ENCODE measurements at places on chromosomes 7 and 10. TPM values are rescaled to one million over a fixed set of nuclear protein-coding genes. Genes with fewer than 3 reads are reported as not detected.

- DNase-seq = peak; percentile 56
These were observed 114.6 kb downstream of the ITIH5 start for GRCh38 chr10:7551950-7552716.

DNA sequence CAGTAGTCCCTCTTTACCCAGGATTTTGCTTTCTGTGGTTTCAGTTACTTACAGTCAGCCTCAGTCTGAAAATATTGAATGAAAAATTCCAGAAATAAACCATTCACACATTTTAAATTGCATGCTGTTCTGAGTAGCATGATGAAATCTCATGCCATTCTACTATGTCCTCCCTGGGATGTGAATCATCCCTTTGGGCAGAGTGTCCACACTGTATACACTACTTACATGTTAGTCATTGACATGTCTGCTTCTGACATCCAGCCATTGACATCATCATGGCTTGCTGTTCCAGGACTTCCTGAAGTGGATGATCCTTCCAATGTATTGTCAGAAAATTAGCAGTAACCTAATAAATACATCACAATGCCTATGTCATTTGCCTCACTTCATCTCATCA is 34.6 kb upstream of the MALRD1 start:
- no peak for DNase-seq

DNA sequence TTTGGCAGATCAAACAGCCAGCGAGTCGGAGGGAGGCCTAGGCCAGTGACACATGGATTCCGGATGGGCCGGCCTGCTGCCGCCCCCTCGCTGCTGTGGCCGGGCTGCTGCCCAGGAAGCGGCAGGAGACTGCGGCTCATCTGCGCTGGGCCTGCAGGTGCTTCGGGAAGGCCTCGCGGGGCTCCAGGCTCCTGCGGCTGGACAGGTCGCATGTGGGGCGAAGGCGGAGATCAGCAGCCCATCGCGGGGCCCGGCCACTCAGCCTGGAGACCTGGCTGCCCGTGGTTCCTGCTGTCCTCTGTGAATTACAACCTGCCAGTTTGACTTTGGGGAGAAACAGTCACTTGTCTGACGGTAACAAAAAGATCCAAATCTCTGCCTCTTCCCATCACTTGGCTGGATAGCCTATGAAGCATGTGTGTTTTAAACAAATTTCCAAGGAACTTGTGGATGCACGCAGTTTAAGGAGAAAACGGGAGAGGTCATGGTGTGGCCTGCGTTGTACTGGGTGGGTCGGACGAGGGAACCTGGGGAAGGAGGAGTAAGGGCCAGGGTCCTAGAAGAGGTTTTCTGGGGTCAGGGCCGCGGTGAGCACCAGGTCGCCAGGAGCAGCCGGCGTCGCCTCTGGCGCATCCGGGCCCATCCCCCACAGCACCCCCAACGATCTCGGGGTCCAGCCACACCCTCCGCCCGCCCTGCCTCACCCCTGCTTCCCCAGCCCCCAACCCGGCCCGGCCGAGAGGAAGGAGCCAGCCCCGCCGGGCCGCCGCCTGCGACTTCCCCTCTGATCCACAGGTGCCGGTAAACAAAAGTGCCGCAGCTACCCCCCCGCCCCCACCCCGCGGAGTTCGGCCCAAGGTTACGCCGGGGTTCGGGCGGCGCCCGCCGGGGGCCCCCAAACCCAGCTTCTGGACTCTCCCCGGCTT is 1.6 kb downstream of the SPOCK2 start:
- DNase-seq = peak; percentile 51

- DNase-seq = no peak
These were observed 73.2 kb upstream of the ST8SIA6 start for GRCh38 chr10:17527514-17528146.

GRCh38 chr7:99090771-99091542 is 53.0 kb downstream of the SMURF1 start:
- no peak for DNase-seq

DNA sequence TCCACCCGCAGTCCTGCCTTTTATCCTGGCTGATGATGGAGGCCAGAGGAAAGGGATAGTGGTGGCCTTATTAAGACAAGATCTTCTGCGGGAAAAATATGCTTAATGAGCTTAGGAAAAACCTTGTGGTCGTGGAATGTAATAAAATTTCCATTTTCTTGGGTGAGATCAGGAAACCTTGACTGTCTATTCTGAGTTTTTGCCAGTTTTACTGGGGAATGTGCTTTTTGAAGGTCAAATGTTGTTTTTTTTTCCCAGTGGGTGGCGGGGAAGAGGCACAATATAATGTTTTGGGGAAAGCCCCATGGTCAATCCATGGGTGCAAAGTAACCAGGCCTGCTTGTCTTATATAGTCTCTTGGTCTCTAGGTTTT is 118.5 kb downstream of the CREB5 start:
- no peak for DNase-seq

DNA sequence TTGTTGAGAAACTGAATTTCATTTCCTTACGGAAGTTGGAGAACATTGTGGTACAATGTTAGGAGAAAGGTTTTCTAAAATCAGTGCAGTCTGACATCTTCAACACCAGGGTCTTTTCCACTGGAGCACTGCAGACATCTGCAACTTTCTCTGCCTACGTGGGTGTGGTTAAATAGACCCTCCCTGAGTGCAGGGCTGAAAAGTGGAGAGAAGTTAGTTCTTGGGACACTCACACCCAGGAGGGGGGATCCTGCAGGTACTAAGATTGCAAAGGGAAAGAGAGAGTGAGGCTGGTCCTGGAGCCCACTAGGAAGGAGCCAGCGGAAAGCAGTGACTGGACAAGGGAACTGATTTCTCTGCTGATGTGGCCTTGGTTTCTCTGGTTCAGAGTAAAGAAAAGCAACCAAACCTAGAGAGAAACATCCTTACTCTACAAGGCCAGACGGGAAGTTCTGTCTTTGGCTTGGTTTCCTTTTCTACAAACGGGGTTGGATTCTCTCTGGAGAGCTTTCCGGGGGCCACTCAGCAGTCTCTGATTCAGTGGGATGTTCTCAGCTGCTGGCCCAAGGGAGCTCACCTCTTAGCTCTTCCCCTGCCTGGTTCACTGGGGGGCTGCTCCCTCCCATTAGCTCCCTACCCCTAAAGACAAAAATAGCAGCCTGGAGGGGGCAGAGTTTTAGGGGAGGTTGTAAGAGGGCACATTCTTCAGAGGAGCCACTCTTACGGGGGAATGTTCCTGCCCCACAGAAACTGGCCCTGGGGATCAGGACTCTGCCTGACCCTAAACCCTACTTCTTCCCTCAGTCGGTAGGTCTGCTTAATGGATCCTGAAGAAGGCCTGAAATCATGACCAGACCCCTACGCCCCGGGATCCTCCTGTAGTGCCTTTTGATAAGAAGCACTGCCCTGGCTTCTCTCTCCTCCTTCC is 2.7 kb downstream of the UPP1 start:
- no peak for DNase-seq

The ZNF503 gene
- 34.7 TPM for total RNA-seq

The AGR3 gene
- 20.3 TPM for total RNA-seq

The SUN3 gene
- 0.54 TPM for total RNA-seq
